ENCODE measurements at places on chromosomes 3 and 15. TPM values are rescaled to one million over a fixed set of nuclear protein-coding genes. Genes with fewer than 3 reads are reported as not detected.

RPS17 gene
- 2,934 TPM for total RNA-seq

AMOTL2 gene
- 313 TPM for total RNA-seq

DNA sequence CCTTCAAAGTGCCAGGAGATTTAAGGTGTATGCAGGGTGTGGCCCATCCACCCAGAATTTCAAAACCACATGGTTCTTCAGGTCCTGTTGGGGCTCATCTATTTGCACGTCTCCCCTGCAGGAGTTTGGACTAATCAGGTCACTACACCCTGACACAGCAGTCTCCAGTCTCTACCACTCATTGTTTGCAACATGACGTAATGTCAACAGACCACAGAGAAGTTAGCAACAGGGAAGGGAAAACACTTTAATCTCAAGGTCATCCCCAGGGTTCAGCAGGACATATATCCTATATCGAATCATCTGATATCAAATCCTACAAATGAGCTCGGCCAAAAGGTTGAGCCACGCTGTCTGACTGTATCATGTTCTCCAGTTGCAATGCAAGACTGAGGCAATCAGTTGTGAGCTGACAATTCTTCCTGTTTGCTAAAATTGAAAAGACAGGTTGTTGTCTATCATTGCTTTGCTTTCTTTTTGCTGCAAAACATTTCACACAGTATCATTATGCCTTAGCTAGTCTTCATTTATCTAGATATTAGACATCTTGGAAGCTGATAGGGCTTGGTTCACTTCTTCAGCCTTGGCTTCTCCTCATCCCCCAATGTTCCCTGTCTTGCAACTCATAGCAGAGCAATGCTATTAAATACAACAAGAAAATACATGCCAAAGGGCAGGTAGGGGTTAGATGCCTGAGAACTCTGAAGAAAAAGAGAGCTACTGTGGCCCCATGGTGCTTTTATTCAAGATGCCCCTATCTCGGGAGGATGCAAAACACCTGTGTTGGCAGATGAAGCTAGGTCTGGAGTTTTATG lies 13.4 kb upstream of the LEKR1 start:
- no peak for DNase-seq

ZKSCAN7 gene
- total RNA-seq = 1.8 TPM

DNA sequence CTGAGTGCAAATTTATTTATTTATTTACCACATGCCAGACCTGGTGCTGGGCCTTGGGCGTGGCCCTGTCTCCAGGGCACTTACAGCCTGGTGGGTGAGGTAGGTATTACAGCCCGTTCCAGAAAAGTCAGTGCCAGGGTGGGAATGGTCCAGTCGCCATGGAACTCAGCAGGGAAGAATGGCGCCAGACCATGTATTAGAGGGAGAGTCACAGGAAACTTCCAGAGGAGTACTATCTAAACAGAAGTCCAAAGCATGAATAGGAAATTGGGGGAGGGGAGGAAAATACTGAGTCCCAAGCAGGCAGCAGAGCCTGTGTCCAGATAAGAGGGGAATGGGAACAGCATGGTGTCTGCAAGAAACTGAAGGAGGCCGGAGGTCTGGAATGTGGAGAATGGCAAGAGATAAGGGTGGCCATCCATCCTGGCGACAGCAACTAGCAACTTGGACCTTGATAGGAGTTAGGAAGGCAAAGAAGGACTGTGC lies 27.0 kb downstream of the SH3BP5 start:
- no peak for DNase-seq

- no peak for DNase-seq
Measured at GRCh38 chr3:196650740-196651311, 11.3 kb downstream of the NRROS start.

GRCh38 chr3:197398286-197398878 lies 100.0 kb upstream of the DLG1 start:
- DNase-seq = no peak

DNA sequence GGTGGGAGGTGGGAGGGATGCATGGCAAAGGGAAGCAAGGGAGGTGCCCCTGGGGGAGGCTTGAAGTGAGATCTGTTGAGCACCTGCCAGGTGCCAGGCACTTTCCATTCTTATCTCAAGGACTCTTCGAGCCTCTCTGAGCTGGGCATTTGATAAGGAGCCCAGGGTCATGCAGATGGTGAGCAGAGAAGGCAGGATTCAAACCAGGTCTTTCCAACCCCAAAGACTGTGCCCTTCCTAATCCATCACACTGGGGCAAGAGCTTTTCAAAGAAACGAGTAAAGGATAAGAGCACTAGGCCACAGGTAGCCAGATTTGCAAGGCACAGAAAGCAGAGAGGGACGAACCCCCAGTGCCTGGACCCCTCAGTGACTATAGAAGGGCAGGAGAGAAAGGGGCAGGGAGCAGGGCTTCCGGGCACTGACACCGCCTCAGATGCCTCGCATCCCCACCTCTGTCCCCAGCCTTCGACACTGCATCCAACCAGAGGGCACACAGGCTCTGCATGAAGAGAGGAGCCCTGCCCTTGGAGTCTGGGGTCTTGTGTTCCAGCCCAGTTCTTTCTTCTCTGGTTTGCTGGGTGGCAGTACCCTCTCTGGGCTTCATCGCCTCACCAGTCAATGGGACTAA lies 21.0 kb downstream of the IGDCC4 start:
- DNase-seq = no peak

FOXL2NB gene
- total RNA-seq = not detected

Data from esophagus muscularis mucosa (tissue), 4 donors.